Left ventricle myocardium superior (tissue), 1 donor: ENCODE measurements at places on chromosomes 5 and 9.

- DNase-seq: no peak
These were observed 240.5 kb downstream of the HSPA4 start for GRCh38 chr5:133292300-133292699.

- no peak for DNase-seq
These were observed at the start of gene CCDC192 for GRCh38 chr5:127702926-127703561. TSS of gene CCDC192 (plus strand) at chr5:127703391. CDS start at chr5:127703446, 55 bp downstream.

DNA sequence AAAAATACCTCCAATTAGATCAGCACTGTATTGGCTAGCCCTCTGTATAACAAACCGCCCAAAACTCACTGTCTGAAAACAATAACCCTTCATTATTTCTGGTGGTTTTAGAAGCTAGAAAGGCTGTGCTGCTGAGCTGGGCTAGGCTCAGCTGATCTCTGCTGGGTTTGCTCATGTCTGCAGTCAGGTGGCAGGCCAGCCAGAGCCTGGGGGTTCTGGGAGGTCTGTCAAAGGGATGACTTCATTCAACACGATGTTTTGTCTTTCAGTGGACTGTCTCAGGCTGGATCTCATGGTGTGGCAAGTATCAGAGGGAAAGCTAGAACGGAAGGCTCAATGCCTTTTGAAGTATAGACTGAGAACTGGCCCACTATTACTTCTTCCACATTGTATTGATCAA is 335.1 kb upstream of the DMAC1 start:
- no peak for DNase-seq

DNA sequence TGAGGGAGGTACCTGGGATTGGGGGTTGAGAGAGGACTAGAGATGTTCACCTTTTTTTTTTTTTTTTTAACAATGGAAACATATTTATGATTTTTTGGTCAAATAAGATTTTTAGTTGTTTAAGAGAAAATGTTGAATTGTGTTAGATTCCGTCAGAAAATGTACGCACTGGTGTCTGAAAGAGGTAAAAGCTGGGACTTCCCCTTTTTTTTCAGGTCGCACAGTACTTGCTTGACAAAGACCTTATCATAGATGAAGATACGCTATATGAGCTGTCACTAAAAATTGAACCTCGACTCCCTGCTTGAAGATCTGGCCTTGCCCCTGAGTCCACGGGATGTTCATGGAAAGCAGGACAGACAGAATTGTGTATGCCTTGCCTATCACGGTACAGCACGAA is 7.7 kb upstream of the CKMT2 start:
- DNase-seq: no peak

DNA sequence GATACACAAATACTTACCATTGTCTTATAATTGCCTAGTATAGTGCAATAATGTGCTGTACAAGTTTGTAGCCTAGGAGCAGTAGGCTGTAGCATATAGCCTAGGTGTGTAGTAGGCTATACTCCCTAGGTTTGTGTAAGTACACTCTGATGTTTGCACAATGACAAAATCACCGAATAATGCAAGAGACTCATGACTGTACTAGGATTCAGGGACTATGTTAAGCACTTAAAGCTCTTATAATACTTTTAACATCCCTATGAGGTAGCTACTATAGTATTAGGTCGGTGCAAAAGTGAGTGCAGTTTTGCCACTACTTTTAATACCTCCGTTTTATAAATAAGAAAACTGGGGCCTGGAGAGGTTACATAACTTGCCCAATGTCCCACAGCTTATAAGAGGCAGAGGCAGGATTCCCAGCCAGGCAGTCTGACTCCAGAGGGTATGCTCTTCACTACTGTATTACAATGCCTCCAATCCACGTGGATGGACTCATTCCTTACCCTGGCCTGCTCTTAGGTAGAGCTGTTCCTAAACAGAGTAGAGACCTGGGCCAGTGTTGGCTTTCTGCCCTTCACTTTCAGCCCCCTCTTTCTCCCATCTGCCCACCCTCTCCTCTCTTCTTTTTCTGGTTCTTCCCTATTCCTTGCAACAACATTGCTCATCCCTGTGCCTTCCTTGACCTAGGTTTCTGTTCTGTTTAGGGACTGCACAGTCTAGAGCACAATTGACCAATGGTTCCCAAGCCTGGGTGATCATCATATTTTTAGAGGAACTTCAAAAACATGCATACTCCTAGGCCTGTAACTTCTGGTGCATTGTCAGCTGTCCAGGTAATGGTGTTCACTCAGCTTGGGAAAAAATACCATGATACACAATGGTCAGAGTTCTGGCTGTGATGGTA is 114.0 kb downstream of the CARTPT start:
- no peak for DNase-seq

DNA sequence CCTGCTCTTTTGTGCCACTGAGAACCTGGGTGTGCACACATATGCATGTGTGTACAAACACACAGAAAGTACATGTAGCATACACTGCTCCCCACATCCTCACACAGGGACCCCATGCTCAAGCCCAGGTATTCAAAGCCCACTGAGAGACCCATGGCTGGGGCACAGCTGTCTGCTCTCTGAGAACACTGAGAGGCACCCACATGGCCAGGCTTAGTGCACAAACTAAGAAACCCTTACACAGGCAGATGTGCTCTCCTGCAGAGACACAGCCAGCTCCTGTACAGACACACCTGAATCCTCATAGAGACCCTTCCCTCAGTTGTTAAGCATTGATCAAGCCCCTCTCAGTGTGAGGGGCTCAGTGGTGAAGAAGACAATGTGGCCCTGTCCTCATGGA is 92.5 kb downstream of the CACNA1B start:
- DNase-seq: peak; percentile 9

- DNase-seq: no peak
These were observed 1.6 kb upstream of the INPP5E start for GRCh38 chr9:136441191-136441680.

- DNase-seq: no peak
These were observed 211.5 kb downstream of the TSSK1B start for GRCh38 chr5:113223315-113223714.

- DNase-seq: no peak
These were observed 7.6 kb upstream of the CLPTM1L start for GRCh38 chr5:1352231-1353219.

- no peak for DNase-seq
These were observed 50.2 kb upstream of the ASTN2 start for GRCh38 chr9:117464941-117465616.

DNA sequence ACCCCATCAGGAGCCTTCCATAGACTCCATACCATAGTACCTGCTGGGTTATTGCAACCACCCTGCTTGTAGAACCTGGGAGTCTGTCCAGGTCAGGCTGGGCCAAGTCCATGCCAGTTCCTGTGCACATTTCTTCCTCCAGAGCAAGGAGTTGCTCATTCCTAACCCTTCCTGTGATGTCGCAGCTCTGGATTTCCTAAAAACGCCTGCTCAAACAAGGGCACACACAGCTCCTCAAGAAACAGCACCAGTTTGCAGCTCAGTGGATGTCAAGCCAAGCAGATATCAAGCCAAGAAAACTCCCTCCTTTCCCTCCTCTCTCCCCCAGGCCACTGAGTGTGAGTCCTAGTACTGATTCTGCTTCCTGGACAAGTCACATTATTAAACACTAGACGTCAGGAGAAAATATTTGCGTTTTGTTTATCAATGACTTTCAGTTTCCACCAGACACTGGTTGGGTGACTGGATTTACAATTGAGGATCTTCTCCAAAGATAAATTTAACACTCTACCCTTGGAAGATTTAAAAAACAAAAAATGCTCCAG is 59.6 kb downstream of the SLC1A1 start:
- no peak for DNase-seq

- no peak for DNase-seq
These were observed 181.6 kb downstream of the TRIM36 start for GRCh38 chr5:114988096-114988495.

- no peak for DNase-seq
These were observed 12.1 kb upstream of the PLEKHG4B start for GRCh38 chr5:79821-80220.

DNA sequence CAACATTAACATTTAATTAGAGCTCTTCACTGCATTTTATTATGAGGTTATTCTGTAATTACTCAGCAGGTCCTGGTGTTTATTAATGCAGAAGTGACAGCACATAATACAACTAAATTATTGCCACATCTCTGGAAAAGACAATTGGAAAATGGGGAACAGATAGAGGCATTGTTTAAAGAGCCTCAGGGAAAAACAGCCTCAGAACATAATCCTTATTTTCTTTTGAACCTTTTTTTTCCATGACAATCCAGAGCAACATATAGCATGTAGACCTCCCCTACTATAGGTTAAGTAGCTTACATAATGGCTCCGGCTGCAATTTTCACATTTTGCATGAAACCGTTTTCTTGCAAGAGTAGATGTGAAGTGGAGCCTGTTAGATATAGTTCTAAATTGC is 87.2 kb downstream of the RMI1 start:
- no peak for DNase-seq

GRCh38 chr9:134564431-134565170 is 77.0 kb upstream of the COL5A1 start:
- peak; percentile 5 for DNase-seq

DNA sequence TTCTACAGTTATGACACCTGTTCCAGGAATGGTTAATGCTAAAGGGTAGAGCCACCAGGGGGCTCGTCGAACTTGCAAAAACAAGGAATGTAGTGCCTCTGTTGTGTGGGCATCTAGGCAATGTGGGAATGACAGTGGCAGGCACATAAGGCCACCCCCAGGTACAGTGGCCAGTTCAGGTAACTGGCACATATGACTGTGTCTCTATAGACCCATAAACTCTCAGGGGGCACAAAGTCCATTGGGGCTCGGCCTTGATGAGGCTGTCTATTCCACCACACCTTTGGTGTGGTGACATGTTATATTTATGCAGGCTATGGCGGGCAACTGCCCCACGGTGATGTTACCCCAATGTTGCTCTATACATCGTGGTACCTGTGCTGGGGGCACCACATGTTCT is 59.6 kb upstream of the FAM120A start:
- no peak for DNase-seq

GRCh38 chr5:109416882-109417281 is 7.1 kb upstream of the PJA2 start:
- DNase-seq: no peak

GRCh38 chr5:10461041-10461440 is 19.4 kb downstream of the ROPN1L start:
- DNase-seq: no peak

GRCh38 chr5:86971034-86971571 is 296.6 kb upstream of the RASA1 start:
- no peak for DNase-seq

- DNase-seq: no peak
These were observed 278.6 kb downstream of the SPOCK1 start for GRCh38 chr5:137220523-137220927.

- no peak for DNase-seq
These were observed 85.0 kb downstream of the LMX1B start for GRCh38 chr9:126698756-126699155.

- no peak for DNase-seq
These were observed 13.9 kb upstream of the UNC5A start for GRCh38 chr5:176796411-176796810.

- DNase-seq: no peak
These were observed 104.9 kb upstream of the CDH10 start for GRCh38 chr5:24749701-24750100.

DNA sequence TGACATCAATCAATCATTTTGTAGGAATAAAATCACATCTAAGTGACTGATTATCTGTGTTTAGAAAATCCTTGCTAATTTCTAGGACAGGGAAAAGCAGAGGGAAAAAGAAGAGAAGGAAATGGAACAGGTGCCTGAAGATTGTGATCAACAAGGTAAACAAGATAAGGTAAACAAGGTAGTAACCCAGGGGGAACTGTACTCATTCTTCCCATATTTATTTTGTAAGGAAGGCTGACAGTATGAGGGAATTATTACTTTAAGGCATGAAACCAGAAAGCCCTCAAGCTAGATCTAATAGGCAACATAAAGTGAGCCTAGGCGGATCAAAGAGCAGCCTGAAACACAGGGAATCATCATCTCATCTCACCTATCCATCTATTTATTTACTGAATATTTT is 231.1 kb downstream of the MLLT3 start:
- no peak for DNase-seq

DNA sequence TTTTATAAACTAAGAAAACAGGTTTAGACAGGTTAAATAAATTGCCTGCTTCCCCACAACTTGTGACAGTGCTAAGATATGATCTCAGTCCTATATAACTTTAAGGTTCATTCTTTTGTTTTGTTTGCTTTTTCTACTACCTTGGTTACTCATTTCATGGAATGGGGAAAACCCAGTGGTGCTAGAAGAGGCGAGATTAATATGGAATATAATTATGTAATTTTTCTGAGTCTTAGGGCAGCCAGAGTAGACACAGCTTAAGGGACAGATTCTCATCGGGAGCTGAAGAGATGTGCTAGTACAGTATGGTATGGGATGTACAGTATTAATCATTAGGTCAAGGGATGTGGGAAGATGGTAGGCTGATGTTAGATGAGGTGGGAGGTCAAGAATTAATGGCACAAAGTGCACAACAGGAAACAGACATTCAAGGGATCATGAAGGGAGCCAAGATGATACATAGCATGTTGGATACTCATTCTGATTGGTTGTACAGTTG is 6.2 kb downstream of the TRIM32 start:
- no peak for DNase-seq

- DNase-seq: no peak
These were observed 563 bp downstream of the SNAPC4 start for GRCh38 chr9:136399176-136400037.

DNA sequence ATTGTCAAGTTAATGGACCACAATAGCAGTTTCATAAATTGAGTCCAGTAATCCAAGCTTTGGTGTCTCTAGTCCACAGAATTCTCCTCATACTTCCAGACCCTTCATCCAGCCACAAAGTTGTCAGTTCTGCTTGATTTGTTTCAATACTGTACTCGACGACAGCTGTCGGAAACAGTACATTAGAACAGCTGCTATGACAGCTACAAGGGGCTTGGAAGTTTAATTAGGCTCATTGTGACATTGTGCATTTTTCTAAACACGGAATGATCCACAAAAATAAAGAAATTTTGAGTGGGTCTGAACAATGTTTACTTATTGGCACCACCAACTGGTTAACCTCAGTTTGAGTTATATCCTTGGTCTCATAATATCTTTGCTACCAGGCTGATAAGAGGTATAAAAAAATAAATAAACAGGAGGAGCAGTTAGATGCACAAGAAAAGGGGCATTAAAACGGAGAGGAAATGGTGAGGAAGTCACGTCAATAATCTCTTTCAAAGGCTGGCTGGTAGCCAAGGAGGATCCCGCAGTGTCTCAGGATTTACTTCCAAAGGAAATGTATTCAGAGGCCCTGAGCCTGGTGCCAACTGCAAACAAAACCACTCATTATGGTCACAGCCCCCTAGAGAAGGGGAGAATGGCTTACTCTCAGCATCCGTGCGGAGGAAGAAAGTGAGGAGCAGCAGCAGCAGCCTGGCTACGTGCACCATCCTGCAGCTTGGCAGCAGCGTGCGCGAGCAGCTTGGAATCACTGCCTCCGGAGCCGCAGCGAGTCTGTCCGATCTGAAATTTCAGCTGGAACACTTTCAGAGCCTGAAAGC is 933.8 kb upstream of the DMAC1 start:
- DNase-seq: peak; percentile 74

GRCh38 chr5:116645627-116646026 is 71.0 kb upstream of the SEMA6A start:
- no peak for DNase-seq

- no peak for DNase-seq
These were observed 33.9 kb downstream of the CNOT8 start for GRCh38 chr5:154892369-154892771.

- no peak for DNase-seq
These were observed 16.7 kb upstream of the COMMD10 start for GRCh38 chr5:116068028-116068632.
